NCI-H1930 (cell line): ENCODE measurements at places on chromosomes 3 and 15.

GRCh38 chr15:78002996-78003395 is 74.5 kb downstream of the TBC1D2B start:
- DNase-seq: no peak

- no peak for DNase-seq
Observed at GRCh38 chr15:25947323-25948314, 84.5 kb upstream of the ATP10A start.

GRCh38 chr15:82056958-82057823 is 11.4 kb upstream of the MEX3B start:
- no peak for DNase-seq

- no peak for DNase-seq
Observed at GRCh38 chr3:16869261-16870005, 15.3 kb upstream of the PLCL2 start.

DNA sequence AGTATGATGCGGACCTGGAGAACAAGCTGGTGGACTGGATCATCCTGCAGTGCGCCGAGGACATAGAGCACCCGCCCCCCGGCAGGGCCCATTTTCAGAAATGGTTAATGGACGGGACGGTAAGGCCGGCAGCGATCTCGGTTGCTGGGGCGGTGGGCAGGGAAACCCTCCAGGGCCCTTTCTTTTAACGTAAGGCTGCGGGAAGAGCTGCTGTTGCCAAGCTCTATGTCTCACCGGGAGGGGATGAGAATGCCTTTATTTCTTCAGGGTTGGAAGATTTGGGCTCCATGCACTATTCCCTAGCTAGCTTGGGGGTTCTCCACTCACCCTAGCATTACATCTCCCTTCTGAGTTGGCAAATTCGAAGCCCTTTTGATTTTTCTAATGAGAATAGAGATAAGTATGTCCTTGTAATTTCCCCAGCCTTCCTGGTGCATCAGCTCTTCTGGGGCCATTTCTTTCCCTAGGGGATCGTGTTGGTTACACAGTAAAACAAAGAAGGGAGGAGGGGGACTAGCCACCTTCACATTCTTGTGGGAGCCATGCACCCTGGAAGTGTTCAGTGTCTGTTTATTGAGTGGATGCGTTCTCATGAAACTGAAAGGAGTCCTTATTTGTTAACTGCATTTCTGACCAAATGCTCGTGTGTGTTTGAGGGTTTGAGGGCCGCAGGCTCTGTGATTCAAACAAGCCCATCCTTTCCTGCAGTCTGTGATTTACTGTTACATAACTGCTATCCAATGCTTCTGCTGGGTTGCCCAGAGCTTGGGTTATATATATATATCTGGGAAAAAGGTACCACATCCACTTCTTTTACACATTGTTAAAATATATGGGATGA is 982 bp downstream of the TAGLN3 start:
- DNase-seq: peak; percentile 23

GRCh38 chr3:126309165-126309564 is 48.0 kb downstream of the KLF15 start:
- no peak for DNase-seq

DNA sequence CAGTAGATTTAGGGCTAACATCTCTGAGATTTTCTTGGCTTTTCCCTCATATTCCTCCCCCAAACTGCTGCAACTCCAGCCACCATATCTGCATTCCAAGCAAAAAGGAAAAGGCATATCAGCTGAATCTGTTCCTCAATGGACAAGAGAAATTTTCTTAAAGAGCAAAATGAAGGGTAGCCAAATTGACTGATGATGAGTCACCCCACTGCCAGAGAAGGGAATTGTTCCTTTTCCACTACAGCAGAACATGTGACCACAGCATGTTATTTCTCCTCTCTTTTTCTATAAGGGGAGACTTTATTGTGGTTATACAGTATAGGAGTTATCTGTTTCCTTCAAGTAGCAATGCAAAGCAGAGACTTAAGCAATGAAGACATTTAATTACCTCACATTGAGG is 172.5 kb downstream of the MTHFS start:
- no peak for DNase-seq

DNA sequence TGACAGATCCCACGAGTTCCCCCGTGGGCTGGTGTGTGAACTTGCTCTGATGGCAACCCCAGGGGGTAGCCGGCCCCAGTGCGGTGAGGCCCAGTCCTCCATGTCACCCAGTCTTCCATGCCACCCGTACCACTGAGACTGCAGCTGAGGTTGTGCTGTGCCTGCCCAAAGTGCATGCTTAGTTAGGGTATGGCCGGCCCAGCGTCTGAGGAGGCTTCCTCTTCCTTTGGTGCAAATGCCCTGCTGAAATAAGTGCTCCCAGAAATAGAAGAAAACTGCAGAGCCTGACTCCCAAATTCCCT is 31.5 kb downstream of the MGLL start:
- no peak for DNase-seq

- no peak for DNase-seq
Observed at GRCh38 chr3:78979028-78979427, 788.8 kb downstream of the ROBO1 start.

DNA sequence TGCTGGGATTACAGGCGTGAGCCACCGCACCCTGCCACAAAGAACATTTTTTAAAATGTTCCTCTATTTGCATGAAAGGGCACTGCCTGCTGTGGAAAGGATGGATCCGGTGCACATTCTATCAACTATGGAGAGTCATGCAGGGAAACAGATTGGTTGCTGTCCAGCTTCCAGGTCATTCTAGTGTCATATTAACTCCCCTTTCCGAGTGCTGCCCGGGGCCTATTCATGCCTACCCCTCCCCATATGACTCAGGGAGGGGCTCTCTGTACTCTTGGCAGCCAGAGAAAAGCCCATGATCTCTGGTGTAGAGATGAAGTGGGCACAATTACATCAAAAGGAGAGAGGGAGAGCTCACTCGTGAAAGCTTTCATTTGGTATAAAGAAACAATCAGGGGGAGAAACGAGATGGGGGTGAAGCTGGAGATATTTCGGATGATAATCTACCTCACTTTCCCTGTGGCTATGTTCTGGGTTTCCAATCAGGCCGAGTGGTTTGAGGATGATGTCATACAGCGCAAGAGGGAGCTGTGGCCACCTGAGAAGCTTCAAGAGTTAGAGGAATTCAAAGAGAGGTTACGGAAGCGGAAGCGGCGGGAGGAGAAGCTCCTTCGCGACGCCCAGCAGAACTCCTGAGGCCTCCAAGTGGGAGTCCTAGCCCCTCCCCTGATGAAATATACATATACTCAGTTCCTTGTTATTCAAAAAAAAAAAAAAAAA is 16.1 kb upstream of the AHSG start:
- DNase-seq: no peak

DNA sequence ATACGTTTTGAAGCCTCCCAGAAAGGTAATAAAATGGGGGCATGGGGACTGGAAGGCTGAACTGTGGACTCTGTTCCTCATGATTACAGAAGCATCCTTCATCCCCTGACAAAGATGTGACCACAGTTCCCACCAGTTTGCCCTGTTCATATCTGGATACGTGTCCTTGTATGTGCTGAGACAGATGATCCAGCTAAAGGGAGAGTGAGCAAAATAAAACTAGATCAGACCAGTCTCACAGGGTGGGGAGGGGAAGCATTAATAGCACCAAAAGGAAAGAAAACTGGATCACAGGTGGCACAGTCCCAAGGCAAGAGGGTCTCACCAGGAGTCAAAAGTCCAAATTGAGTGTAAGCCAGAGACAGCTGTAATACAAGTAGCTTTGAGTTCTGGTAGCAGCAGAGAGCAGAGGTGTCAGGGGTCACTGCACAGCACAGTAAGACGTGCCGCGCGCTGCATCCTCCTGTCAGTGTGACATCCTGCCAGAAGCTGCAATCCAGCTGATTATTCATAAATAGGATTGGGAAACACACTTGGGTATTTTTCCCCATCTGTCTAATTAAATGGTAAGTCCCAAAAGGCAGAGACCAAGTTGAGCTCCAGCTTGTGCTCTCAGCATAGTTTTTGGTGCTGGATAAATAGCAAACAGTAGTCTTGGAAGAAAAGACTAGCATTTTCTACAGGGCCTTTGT is 560.0 kb upstream of the CFAP20DC start:
- no peak for DNase-seq

DNA sequence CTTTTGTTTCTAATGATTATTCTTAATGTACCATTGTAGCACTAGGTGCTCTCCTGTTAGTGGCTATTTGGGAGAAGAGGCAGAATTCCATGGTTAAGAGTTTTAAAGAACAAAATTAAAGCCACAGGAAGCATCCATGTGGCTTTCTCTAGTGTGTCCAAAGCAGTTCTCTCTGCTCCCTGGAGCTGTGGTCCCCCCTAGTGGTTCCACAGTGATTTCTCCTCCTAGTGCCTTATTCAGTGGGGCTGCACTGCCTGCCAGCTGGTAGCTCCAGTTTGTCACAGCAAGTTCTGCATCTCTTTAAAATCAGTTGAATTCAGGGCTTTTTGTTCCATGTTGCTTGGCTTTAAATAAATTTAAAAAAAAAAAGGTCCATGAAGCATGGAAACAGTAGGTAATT is 39.6 kb upstream of the FAM98B start:
- no peak for DNase-seq

DNA sequence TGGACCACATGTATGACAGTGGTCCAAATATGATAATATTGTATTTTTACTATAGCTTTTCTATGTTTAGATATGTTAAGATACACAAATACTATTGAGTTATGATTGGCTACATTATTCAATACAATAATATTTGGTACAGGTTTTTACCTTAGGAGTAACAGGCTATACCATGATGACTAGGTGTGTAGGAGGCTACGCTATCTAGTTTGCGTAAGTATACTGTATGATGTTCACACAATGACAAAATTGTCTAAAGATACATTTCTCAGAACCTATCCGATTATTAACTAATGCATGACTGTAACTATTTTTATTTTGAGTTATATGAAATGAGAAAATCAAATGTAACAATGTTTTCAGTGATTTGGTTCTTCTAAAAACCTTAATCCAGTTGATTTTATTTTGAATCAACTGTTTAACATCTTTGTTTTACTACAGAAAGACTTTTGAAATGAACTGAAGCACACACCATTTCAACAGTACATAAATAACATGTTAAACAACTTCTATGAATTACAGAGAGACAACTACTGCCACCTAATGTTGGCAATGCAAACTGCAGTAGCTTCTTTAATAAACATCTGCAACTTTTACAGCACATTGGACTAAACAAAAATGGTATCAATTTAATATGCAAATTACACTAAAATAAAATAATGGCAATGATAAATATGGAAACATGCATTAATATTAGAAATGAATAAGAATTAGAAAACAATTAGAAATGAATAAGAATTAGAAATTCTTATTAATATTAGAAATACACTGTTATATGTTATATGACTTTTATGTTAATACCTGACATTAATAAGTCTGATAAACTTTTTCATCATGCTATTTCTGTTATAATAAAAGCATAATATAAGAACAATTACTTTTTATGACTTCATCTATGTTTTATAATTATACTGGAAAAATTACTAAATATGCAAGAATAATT is 255.7 kb downstream of the MBNL1 start:
- peak; percentile 25 for DNase-seq

GRCh38 chr15:38609097-38609738 is 44.6 kb upstream of the RASGRP1 start:
- DNase-seq: no peak

GRCh38 chr3:40070816-40071215 is 238.7 kb upstream of the EIF1B start:
- DNase-seq: no peak

DNA sequence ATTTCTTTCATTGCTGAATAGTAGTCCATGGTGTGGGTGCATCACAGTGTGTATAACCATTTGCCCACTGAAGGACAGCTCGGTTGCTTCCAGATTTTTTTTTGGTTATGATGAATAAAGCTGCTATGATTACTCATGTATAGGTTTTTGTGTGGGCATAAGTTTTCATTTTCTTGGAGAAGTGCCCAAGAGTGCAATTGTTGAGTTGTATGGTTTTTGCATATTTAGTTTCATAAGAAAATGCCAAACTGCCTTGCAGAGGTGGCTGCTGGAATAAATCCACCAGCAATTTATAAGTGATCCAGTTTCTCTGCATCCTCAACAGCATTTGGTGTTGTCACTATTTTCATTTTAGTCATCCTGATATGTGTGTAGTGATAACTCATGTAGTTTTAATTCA is 8.4 kb upstream of the SPESP1 start:
- DNase-seq: no peak

DNA sequence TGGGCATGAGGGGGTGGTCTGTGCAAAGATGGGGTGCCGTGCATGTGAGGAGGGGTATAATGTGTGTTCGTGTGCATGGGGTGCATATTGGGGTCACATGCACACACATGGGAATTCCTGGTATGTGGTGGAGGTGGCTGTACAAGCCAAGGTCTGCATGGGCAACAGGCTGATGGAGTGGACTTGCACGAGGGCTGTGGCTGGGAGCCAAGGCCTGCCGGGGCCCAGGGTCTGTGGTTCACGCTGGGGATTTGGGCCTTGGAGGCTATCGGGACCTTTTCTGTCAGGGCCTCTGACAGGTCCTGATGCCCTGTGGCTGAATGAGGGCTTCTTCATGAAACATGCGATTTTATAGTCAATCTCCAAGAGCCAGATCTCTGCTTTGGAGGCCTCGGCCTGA is 9.8 kb upstream of the PLXND1 start:
- no peak for DNase-seq

DNA sequence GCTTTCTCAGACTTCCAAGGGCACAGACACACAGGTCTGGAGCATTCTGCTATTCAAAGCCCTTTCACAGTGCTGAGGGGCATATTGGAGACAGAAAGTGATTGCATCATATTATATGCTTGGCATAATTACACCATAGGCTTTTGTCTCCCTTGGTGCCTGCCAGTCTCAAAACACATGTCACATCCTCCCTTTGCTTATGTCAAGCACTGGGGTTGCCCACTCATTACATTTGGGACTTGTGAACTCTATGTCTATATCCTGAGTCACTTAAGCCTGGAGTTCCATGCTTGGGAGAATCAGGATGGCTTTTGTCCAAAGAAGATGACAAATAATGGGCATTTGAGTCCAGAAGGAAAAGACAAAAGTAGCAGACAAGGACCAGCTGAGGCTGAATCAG is 12.3 kb upstream of the PDZRN3 start:
- DNase-seq: no peak

DNA sequence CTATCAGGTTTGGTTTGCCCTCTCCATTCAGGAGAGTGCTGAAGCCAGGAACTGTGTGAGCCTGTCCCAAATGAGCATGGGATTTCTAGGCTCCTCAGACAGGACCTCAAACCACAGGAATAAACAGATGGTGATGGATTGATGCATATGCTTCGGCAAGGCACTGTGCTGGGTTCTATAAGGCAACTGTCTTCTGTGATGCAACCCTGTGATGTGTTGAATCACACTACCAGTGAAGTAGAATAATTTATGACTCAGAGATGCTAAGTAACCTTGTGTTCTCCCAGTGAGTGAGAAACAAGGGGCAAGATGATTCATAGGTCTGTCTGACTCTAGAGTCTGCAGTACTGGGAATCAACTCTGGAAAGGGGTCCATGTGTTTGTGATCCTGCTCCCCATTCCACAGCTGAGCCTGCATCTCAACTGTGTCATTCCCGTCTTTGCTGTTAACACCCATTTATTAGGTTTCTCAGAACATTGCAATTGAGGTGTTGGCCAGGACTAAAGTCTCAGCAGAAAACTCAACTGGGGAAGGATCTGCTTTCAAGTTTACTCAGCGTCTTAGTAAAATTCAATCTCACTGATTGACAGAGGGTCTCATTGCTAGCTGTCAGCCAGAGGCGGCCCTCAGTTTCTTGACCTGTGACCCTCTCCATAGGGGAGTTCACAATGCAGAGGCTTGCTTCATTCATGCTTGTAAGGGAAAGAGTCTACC is 510.1 kb upstream of the CFAP20DC start:
- DNase-seq: no peak
